ENCODE measurements at places on chromosomes 2 and 18. TPM values are rescaled to one million over a fixed set of nuclear protein-coding genes. Genes with fewer than 3 reads are reported as not detected.

DNA sequence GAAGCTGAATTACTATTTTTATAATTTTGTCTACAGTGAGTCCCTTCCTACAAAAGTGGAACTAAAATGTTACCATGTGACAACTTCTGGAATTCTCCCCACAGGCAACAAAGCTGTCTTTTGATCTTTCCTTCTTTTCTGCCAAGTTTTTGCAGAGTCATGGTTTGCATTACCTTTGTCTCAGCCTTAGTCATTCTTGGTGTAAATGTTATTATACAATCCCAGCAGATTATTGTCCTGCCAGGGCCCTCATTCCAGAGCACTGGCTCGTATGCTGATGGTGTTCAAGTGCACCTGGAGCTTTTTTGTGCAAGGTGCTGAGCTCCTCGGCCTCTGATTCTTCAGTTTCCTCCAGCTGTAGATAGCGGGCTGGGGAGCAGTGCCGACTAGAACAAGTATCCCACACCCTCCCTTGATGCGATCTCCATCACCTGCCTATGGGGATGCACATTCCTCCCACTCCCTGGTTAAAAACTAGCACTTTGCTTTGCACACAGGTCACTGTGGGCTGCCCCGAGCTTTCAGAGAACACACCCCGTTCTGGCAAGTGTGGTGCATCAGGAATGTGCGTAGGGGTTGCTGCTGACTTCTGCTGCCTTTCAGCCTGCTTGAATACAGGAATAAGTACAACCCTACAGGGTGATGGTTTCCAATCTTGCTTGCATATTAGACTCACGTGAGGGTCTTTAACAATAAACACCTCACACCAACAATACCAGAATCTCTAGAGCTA is 263.6 kb downstream of the RNF144A start:
- DNase-seq, result peak; percentile 72

GRCh38 chr2:215940645-215941184 is 72.6 kb downstream of the MREG start:
- DNase-seq, result no peak

GRCh38 chr2:26347286-26347865 is 787 bp upstream of the ADGRF3 start:
- DNase-seq, result peak; percentile 57

- no peak for DNase-seq
Observed at GRCh38 chr18:31241900-31242409, 76.0 kb upstream of the DSG1 start.

DNA sequence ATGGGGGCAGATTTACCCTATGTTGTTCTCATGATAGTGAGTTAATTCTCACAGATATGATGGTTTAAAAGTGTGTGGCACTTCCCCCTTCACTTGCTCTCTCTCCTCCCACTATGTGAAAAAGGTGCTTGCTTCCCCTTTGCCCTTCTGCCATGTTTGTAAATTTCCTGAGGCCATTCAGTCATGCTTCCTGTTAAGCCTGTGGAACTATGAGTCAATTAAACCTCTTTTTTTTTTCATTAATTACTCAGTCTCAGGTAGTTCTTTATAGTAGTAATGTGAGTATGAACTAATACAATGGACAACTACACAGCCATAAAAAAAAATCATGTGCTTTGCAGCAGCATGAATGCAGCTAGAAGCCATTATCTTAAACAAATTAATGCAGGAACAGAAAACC is 118.5 kb downstream of the CALCRL start:
- DNase-seq, result no peak

- no peak for DNase-seq
Observed at GRCh38 chr18:22726469-22726868, 206.7 kb upstream of the RBBP8 start.

DNA sequence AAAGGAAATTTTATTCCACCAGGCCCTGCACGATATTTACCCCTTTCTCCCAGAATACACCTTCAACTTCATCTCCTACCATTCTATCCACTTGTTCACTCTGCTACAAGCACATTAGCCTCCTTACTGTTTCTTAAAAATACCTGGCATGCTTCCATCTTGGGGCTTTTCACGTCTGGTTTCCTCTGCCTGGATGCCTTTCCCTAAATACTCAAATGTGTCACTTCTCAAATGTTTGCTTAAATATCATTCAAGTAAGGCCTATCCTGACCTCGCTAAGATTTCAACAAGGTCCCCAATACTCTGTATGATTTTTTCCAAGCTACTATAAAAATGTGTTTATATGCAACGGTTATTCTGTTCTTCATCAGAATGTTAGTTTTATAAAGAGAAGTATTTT is 433.0 kb upstream of the CHAC2 start:
- no peak for DNase-seq

DNA sequence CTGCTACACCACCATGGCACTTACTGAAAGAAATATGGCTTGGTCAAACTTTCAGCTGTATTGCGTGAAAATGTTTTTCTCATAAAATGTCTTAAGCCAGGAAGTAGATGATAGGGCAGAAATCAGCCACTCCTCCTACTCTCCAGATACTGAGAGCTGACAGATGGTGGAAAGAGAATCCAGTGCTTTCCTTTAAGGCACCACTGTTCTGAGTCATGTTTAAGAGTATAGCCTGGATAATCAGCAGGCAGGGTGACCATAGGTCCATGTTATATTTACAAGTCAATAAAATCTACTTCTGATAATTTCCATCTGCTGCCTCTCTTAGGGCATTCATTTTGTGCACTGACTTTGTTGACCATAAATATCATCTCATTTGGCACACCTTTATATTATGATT is 21.9 kb downstream of the ARPC2 start:
- DNase-seq, result no peak

- no peak for DNase-seq
Observed at GRCh38 chr2:52779446-52779845, 988.2 kb upstream of the CHAC2 start.

DNA sequence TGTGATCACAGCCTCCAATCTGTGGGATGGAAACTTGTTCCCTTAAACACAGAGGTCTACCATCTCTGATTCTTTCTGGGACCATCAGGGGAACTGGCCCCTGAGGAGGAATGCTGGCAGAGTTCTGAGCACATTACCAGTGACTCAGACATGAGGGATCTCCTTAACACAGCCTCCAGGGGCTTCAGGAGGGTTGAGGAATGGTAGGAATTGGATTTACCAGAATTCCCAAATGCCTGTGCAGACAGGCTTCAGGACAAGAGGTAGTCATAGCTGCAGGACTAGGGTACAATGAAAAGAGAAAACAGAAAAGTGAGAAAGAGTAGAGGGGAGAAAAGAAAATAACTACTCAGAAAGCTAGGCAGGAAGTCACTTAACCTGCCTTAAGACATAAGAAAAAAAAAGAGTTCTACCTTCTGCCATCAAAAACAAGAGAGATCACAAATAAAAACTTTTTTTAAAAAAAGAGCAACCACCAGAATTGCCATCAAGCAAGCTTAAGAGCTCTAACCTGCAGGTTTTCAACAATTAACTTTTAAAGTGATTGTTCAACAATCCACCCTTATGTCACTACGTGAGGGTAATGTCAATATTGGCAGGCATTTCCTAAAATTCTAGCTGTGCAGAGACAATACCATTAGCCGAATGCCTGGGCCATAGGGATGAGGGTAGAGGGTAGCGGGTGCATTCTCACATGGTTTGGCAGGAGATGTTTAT is 524.4 kb downstream of the BCL11A start:
- DNase-seq, result no peak

- DNase-seq, result no peak
Observed at GRCh38 chr2:86556508-86556907, 6.7 kb downstream of the CHMP3 start.

Gene DCC
- not detected for total RNA-seq

Gene CLASP1
- total RNA-seq, result 37.4 TPM

Gene SCYGR4
- not detected for total RNA-seq

Gene PRADC1
- 44.3 TPM for total RNA-seq
